ENCODE measurements at places on chromosomes 3 and 15. TPM values are rescaled to one million over a fixed set of nuclear protein-coding genes. Genes with fewer than 3 reads are reported as not detected.

DNA sequence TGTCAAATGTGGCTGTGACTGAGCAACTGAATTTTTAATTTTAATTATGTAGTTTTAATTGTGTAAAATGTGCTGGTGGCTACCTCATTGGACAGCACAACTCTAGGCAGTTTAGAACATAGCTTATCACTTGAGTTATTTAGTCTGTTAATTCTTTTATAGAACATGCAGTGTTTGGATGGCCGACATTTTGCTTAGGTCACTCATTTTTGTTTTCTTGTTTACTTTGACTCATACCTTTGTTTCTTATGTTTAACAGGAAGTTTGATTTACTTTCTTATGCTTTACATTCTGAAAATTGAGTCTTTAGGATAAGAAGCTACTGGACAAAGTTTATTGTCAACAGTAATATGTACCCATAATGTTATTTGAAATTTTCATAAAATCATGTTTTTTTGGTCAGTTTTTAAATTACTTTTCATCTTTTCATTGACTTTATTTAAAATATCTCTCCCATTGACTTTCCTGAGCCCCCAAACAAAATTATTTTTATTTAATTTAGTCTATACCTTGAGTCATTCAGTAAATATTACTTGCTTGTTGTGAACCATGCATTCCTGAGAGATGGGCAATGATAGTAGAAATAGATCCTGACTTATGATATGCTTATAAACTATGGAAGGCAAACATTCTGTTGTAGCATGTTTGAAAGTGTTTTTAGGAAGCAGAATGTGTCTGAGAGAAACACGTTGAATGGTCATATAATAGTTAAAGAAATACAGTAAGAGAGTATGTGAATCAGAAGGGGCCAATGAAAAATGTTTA is 60.6 kb downstream of the TCF12 start:
- DNase-seq = no peak

DNA sequence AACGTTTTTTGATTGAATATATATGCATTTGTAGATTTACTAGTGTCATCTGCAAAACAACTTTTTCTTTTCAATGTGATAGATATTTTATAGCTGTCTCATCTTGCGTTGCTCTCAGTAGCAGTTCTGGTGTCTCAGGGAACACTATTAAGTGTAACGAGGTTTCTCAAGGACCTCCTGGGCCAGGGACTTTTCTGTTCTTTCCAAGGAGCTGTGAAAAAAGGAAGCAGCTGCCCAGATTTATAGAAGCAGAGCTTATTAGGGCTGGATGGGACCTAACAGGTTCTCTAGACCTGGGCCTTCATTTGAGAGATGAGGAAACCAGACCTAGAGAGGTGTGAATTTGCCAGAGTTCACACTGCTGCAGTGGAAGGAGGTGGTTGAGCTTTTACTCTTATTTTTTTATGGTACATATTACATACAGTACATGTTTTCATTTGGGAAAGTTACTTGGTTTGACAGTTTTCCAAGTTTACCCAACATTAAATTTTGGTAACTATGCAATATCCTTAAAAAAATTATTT is 16.1 kb downstream of the MAP2K1 start:
- no peak for DNase-seq

- no peak for DNase-seq
Measured at GRCh38 chr15:78737187-78737820, 74.0 kb downstream of the ADAMTS7 start.

GRCh38 chr15:42349186-42349585 is 10.1 kb upstream of the CAPN3 start:
- DNase-seq = no peak

GRCh38 chr3:43223670-43224364 is 62.5 kb upstream of the SNRK start:
- DNase-seq = no peak

DNA sequence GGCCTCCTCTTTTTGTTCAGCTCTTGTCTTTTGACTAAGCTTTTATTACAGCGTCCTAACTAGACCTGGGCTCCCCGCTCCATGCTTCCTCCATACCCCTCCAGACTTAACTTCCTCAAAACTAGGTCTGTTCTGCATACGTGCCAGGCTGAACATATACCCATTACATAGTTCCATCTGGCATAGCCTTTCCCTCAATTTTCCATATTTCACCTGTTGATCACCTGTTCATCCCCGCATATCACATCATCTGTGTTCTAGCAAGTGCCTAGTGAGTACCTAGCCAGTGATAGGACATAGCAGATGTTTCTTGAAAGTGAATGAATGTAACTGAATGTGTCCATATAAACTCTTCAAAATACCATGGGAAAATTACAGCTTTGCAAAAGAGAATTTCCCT is 36.0 kb downstream of the PARP14 start:
- no peak for DNase-seq

DNA sequence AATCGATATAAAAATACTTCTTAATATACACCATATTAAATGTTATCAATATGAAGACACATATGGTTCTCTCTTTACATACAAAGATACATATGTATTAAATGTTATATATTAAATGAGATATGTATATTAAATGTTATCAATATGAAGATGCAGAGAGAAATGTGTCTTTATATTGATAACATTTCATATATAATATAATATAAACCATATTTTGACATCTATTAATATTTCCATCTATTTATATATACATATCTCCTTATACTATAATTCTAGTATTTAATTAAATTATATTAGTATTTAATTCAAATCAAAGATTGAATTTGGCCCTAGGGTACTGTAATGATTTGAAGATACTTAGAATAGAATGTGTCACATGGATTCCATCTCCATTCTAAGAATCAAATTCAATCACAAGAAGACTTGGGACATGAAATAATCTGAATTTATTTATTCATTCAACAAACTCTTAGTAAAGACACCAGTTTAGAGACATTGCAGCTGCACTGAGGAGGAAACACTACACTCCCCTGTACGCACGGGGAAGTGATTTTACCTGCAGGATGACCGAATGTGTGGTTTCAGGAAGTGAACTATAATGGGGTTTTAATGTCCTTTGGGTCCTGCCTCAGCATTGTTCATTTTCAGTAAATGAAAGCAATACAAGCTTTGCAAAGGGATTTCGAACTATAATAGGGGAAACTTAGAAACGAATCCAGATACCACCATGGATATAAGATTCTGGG is 365.1 kb downstream of the MECOM start:
- peak; percentile 34 for DNase-seq

DISP2 gene
- total RNA-seq = 12.6 TPM

ZNF80 gene
- not detected for total RNA-seq

TTLL13 gene
- 0.35 TPM for total RNA-seq

LRRK1 gene
- total RNA-seq = 29.6 TPM

MYO9A gene
- 34.3 TPM for total RNA-seq

Measured in colonic mucosa (tissue), 4 donors.